ENCODE measurements at places on chromosomes 6 and 20. TPM values are rescaled to one million over a fixed set of nuclear protein-coding genes. Genes with fewer than 3 reads are reported as not detected.

The REM1 gene
- not detected for total RNA-seq

The PPP1R16B gene
- total RNA-seq, result under 0.01 TPM

The NPEPL1 gene
- 23.0 TPM for total RNA-seq

The SCRT2 gene
- not detected for total RNA-seq

The SLC22A2 gene
- total RNA-seq, result not detected

All from smooth muscle cell of trachea (primary cell).